Ammon's horn (tissue), 1 donor: ENCODE measurements at places on chromosomes 7 and 10.

- DNase-seq, result no peak
These were observed 124.9 kb downstream of the OAT start for GRCh38 chr10:124293616-124294449.

DNA sequence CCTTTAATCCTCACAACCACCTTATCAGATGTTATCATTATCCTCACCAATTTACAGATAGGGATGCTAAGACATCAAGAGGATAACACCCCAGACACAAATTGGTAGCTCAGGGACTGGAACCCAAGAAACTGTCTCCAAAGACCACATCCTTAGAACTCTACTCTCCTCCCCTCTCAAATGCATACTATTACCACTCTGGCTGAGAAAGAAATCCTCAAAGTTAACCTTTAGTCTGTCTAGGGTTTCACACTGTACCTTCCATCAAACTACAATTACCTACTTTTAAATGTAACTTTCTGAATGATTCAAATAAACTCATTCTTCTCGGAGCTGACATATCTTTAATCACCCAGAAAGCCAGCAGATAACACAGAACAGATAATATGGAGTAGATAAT lies 6.6 kb downstream of the EZH2 start:
- DNase-seq, result no peak

DNA sequence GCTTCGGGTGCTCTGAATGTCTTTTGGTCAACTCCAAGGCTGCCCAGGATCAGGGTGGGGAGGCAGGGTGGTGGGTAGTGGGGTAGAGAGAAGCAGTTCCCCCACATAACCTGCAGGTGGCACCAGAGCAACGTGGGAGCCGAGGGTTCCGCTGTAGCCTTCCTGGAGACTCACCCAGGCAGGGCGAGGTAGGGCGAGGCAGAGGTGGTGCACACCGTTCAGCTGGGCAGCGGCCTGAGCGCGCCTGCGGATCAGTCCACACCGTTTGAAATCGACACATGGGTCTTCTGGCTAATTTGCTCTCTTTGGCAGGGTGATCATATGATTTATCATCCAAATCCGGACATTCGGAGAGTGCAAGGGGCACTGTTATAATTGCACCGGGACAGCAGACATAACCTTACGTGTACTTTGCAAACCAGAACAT lies 41.4 kb upstream of the MAP3K8 start:
- DNase-seq, result peak; percentile 77

DNA sequence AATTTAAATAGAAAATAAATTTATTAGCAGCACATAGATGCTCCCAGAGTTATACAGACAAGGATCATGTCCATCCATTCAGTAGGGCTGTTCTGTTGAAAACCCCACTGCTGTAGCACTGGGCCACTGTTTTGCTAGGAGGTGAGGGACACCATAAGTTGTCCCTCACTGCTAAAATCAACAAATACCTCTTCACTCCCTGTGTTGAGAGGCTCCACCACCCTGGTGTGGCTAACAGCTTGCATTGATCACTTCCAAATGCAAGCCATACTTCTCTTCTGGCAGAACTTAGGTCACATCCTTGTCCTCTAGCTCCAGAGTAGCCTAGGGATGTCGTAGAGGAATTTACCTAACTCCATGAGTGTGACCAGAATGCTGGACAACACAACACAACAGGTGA lies 55.4 kb downstream of the MDFIC start:
- DNase-seq, result no peak

- DNase-seq, result no peak
These were observed 21.5 kb upstream of the GGCT start for GRCh38 chr7:30526163-30526562.

GRCh38 chr7:94559972-94560371 lies 50.4 kb downstream of the CASD1 start:
- no peak for DNase-seq

DNA sequence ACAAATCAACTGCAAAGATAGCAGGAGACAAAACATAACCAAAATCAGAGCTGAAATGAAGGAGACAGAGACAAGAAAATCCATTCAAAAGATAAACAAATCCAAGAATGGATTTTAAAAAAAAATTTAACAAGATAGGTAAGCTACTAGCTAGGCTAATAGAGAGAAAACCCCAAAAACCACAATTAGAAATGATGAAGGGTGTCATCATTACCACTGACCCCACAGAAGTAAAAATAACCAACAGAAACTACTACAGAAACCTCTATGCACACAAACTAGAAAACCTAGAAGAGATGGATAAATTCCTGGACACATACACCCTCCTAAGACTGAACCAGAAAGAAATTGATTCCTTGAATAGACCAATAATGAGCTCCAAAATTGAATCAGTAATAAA lies 117.6 kb downstream of the DNAJC1 start:
- no peak for DNase-seq

DNA sequence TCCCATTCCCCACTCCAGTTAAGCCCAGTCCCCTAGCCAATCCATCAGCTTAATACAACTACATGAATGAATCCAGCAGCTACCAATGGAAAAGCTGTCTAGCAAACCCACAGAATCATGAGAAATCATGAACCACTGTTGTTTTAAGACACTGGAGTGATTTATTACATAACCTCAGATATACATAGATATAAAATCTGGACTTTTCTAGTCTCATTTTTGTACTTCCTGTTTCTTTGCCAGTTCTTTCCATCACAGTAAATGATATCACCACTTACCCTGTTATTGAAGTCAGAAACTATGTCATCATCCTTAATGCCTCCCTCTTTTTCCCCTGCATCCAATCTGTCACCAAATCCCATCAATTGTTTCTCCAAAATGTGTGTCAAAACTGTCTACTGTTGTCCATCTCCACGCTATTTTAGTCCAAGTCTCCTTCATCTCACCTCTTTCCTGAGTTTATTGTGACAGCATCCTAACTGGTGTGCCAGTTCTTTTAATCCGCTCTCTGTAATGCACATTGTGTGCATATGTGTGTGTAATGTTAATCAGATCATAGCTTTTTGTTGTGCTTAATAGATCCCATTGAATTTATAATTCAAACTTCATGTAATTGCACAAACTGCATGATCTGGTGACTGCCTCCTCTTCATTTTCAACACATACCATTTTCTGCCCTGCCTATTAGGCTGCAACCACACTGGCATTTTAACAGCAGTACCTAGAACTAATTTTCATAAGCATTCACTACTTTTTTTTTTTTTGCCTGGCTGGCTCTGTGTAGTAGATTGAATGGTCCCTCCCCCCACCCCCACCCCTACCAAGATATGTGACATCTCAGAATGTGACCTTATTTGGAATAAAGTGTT lies 56.0 kb downstream of the MKLN1 start:
- no peak for DNase-seq

DNA sequence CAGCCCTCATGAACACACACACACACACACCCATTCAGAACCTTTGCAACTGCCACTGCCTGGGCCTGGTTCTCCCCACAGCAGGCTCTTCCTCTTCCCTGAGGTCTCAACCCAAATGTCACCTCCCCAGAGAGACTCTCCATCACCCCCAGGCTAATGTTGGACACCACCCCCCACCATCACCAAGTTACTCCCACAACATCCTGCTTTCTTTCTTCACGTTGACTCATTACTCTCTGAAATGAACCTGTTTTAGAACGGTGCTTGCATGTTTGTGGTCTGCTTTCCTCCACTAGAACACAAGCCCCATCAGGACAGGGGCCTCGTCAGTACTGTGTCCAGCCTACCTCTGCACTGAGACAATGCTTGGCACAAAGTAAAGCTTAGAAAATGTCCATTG lies 16.0 kb downstream of the AFAP1L2 start:
- DNase-seq, result no peak

DNA sequence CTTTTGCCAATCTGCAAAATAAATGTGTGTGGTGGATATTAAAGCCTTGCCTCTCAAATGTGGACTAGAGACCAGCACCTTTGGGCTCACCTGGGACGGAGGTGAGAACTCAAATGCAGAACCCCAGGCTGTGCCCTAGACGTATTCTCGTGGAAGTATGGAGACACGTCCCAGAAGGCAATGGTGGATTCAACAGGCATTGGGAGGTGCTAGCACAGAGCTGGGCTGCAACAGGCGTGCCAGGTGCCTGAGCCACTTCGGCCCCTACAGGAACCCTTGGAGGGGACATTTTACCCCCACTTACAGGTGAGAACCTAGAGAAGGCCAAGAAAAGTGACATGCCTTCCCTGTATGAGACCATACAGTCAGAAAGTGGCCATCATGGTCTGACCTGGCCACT lies 12.2 kb downstream of the DDX56 start:
- DNase-seq, result no peak

- DNase-seq, result no peak
These were observed 1.6 kb downstream of the ATOH7 start for GRCh38 chr10:68230268-68230667.

- DNase-seq, result no peak
These were observed 155.8 kb downstream of the SND1 start for GRCh38 chr7:127807829-127808228.

GRCh38 chr7:74190259-74190658 lies 16.1 kb downstream of the EIF4H start:
- DNase-seq, result no peak

DNA sequence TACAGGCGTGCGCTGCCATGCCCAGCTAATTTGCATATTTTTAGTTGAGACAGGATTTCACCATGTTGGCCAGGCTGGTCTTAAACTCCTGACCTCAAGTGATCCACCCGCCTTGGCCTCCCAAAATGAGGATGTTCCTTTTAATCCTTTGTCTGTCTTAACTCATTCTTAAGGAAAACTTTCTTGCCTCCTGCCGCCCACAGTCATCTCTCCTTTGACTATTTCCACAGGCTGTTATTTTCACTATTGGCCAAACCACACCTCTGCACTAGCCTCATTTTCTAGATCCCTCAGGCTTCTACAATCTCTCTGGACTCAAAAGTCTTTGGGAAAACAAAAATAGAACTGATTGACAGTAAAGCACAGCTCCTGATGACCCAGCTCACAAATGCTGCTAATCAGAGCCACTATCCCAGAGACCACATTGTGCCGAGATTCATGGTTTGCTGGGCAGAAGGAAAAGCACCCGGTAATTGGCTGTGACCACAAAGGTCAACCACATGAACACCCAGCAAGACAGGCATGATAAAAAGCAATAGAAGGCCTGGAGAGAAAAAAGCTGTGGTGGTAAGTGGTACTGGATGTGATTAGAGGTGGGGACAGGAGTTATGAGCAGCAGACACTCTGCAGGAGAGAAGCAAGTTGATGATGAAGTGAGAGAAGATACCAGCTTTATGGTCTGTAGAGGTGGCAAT lies 44.1 kb upstream of the ZNRF2 start:
- DNase-seq, result no peak

DNA sequence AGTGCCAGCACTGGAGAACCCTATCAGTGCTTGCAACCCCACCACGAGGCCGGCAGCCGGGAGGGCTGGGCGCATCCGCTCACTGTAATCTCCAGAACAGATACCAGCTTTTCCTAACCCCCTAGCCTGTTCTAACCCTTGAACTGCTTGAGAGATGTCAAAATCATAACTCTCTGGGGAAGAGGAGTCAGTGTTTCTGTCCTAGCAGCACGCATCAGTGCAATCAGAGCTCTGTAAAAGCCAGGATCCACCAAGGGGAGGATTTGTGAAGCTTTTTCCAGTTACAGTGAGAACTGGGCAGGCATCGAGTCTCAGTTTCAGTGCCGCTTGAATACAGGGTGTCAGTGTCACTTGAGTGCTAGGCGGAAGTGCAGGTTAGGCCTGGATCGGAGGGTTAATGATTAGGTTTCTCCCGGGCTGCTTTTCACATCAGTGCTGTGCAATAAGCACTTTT lies 104.5 kb upstream of the INSYN2A start:
- no peak for DNase-seq

- DNase-seq, result no peak
These were observed 5.4 kb downstream of the EMX2 start for GRCh38 chr10:117547716-117548668.

GRCh38 chr10:6128087-6128486 lies 39.3 kb downstream of the RBM17 start:
- DNase-seq, result no peak

DNA sequence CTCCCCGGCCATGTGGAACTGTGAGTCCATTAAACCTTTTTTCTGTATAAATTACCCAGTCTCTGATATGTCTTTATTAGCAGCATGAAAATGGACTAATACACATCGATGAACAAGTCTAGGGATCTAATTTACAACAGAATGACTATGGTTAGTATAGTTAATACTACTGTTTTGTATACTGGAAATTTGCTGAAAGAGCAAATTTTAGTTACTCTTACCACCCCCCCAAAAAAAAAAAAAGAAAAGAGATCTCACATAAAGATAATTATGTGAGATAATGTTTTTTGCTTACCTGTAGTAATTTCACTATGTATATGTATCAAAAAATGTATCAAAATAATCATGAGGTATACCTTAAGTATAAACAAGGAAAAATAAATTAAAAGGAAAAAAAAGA lies 199.5 kb upstream of the GRM3 start:
- no peak for DNase-seq

- no peak for DNase-seq
These were observed 164.3 kb upstream of the SVIL start for GRCh38 chr10:29798921-29799690.

GRCh38 chr10:49564461-49565009 lies 25.6 kb upstream of the ERCC6 start:
- no peak for DNase-seq

DNA sequence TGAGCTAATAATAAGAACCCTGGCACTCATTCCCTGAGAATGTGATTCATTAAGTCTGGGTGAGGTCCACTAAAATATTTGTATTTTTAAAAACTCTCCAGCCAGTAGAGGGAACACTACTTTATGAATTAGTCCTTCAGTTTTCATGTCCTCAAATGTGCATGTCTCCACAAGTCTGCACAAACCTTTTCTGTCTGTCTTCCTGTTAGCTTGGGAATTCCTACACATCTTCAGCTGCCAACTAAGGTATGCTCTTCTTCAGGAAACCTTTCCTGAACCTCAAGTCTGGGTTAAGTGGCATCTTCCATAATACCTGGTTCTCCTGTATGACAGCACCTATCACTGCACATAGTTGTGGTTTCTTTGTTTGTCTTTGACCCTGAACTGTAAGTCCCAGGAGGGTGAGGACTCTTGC lies 119.6 kb upstream of the MKX start:
- DNase-seq, result no peak

DNA sequence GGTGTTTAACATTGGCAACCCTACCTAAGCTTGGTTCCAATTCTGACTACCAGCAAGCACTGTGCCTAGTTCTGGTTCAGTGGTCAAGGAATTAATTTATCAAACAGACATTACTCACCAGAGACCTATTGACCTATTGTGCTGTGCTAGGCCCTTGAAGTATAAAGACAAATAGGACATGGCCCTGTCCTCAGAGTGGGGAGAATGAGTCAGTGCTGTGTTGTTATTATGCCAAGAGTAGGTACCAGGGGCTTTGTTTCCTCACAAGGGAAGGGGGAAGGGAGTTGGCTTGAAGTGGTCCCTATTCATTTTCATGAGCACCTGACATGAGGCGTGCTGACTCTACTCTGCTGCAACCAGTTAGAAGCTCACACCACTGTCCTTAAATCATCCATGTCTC lies 62.6 kb upstream of the PLPP4 start:
- DNase-seq, result no peak
